ENCODE measurements at places on chromosomes 6 and 20.
A peak's percentile ranks its signal among the peaks of the same experiment; 100 is the strongest.

GRCh38 chr20:48747840-48748414 is 79.9 kb downstream of the PREX1 start:
- DNase-seq, result no peak

DNA sequence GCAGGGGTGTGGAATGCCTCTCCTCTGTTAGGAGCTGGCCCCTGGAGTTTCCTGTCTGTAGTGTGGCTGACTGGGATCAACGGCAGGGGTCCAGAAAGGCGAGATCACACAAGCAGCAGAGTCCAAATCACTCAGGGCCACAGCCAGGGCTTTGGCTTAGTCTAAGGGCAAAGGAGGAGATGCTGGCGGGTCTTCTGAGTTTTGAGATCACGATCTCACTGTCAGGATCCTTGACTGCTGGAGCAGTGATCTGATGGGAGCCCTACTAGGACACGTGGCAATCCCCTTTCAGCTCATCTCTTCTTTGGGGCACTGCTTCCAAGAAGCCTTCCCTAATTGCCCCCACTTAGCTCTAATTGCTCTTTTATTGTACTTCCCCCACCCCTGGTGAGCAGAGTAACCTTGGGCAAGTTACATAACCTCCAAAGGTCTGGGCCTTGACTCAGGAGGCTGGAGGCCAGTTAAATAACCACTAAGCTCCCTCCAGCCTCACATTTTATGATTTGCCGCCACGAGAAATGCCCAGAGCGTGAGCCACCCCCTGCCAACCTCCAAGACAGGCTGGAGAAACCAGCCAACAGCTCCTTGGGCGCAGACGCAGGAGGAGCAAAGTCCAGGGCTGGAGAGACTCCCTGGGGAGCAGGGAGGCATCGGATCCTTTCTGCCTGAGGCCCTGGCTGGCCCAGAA is 12.0 kb downstream of the KCNK5 start:
- no peak for DNase-seq

GRCh38 chr6:158910484-158911440 is 89.2 kb downstream of the RSPH3 start:
- DNase-seq, result peak; percentile 5

DNA sequence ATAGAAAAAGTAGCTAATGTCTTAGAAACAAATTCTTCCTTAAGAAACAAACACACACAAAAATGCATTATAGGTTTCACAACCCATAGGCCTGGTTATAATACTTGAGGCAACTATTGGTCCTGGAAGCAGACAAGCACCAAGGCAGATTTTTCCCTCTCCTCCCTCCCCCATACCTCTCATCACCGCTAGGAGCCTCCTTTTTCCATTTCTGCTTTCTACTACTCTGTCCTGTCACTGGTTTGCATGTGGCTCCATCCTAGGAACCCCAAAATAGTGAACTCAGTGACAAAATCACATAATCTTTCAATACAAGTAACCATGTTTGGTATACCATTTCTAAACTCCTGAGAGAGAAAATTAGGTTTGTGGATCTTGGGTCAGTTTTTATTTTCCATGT is 66.1 kb downstream of the HMGCLL1 start:
- DNase-seq, result no peak

DNA sequence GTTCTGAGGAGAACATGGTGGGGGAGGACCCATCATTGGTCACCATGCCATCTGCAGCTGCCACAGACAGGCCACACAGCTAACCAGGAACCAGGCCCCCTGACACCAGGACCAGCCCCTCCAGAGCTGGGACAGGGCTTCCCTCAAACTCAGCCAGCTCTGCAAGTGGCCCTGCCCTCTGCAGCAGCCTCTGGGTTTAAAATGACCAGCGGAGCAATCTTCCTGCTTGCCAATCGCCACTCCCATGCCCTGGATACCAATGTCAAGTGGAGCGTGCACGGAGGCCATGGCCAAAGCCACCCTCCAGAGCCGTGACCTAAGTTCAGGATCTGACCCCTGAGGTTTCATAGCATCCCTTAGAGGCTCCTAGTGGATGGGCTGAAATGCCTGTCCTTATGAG is 199.4 kb downstream of the SYNDIG1 start:
- no peak for DNase-seq

DNA sequence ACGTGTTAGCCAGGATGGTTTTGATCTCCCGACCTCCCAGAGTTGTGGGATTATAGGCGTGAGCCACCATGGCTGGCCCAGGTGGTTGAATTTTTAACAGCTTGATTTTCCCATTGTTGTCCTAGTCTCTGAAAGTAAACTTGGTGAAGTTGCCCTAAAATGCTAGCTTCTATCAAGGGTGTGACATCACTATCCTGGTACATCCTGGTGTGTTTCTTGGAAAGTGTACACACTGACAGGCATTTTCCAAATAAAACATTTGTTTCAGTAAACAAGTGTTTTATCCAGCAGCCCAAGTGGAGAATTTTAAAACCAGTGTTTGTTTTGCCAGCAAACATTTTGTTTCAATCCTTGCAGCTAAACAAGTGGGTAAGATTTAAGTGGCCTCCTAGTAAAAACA is 40.5 kb upstream of the RREB1 start:
- DNase-seq, result no peak

DNA sequence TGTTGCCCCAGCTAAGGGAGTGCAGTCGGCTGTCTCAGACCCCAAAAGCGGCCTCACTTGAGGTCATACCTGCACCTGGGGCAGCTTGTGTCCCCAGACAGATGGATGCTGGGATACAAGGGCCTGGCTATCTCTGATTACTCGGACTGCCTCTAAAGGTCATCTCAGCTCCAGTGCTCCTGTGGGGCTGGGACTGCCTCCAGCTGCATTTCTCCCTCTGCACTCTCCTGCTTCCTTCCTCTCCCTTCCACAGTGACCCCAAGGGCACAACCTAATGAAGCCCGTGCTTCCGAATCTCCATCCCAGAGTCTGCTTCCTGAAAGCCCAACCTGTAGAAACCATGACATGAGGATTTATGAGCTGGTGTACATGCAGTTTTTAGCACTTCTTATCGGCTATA is 22.8 kb upstream of the OCSTAMP start:
- no peak for DNase-seq

- no peak for DNase-seq
These were observed 51.5 kb upstream of the E2F3 start for GRCh38 chr6:20350215-20350614.

GRCh38 chr20:55172310-55173002 is 697.1 kb downstream of the DOK5 start:
- no peak for DNase-seq

- no peak for DNase-seq
These were observed 66.4 kb downstream of the STX11 start for GRCh38 chr6:144216668-144217218.

DNA sequence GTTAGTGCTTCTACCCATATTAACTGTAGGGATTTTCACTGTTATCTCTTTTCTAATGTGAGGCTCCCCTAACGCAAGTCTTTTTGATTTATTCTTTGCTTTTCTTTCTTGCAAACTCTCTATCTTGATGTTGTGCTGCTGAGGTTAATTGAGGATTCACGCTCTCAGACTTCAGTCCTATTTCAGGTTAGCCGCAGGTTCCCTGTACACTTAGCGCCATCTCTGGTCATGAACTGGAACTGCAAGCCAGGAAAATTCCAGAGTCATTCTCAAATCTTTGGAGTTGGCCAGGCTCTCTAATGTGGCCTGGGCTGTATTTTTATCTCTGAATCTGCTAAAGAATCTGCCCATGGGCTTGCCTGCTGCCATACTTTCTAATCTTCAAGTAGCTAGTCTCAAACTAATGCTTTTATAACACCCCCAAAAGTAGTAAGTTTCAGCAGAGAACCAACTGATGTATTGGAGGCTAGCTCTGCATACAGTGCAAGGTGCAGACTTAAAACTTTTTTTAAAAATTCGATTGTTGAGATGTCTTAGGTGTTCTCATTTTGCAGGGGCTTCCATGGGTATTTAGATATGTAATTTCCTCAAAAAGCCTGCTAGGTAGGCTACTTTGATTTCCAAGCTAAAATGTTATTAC is 91.1 kb upstream of the OPRM1 start:
- peak; percentile 16 for DNase-seq

DNA sequence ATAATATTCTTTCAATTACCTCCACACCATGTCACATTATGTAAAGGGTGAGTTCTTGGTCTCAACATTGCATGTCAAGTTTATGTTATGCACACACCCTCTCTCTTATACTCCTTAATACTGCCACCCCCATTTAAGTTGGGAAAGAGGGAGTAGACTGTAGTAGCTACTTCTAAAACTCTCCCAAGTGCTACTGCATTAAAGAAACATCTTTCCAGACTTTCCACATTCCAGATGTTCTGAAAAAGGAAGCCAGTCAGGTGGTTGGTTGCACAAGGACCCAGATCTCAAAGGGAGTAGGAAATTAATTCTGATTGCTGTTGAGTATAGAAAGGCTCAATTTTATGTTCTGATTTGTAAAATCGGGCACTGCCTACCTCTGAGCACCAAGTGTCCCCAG is 419.5 kb downstream of the CD83 start:
- DNase-seq, result no peak

DNA sequence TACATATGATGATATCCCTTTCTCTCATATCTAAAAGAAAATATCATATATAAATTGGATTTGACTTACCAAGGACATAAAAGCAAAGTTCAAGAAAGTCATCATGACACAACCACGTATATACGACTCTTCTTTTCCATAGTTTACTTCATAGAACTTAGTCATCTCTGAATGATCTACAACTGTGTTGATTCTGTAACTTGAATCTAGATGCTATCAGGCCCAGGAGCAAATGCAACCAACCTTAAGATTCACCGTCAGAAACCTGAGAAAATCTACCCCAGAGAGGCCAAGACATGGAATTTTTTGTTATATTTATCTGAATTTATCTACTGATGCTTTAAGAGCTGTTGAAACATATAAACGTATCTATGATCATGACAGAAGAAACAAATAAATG is 165.6 kb downstream of the PDE10A start:
- no peak for DNase-seq

DNA sequence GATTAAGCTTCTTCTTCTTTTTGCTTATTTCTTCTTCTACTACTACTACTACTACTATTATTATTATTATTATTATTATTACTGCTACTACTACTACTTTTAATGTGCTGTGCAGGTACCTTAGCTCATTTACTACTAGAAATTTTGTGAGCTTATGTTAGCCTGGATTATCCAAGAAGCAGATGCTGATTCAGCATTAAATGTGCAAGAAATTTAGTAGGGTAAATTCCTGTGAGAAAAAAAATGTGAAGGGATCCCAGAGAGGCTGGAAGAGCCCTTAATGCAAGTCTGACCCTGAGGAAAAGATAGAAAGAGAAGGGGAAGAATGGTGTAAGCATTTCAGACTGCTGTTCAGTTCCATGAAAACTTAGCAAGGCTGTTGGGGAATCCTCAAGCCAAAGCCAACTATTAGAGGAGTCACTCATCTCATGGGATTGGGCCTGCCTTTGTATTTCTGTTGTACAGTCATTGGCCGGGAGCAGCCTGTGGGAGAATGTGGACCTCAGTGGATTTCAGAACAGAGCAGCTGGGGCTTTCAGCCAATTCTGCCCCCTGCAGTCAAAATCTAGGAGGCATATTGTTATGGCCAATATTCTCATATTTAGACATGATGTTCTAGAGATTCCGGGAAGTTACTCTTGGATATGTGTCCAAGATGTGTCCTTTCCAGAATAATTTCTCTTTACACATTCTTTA is 37.2 kb upstream of the TSPYL1 start:
- no peak for DNase-seq

DNA sequence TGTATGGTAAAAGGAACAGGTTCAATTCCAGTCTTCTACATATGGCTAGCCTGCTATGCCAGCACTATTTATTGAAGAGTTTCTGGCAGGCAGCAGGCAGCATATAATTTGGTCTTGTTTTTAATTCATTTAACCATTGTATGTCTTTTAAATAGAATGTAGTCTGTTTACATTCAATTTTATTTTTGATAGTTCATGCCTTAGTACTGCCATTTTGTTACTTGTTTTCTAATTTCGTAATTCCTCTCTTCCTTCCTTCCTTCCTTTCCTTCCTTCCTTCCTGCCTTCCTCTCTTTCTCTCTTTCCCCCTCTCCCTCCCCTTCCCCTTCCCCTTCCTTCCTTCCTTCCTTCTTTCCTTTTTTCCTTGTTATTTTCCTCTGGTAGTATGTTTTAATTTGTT is 17.6 kb upstream of the OR2J2 start:
- DNase-seq, result no peak

DNA sequence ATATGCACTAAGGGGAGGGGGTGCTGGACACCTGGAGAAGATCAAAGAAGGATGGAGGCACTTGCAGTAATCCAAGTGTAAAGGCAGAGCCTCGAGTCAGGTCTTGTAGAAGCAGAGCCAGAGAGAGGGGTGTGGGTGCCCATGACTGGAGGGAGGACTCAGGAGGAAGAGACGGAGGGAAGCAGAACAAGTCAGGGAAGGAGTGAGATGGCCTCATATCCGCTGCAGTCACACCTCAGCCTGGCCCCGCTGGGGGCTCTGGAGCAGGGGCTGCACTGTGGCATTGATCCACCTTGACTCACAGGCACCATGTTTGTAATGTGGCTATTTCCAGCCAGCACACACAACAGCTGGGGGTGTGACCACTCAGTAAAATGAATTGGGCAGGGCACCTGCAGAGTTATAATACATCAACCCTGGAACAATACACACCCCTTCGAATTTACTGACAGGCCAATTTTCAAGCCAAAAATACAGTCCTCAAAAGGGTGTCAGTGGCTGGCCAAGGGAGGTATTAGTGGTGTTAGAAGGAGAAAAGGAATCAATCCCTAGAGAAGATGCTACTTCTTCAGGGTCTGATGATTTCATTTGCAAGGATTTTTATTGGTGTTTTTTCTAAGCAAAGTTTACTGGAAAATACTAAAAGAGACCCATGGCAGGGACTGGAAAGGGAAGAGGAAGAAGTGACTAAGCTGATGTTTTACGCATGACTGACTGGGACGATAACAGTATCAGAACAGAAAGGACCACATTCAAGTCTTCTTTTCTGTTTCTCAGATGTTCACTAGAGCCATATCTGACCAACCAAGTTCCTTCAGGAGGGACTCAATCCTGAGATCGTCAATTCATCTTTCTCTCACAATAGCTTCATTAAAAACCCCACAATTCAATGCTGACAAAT is 18.9 kb upstream of the NXT1 start:
- DNase-seq, result no peak

- no peak for DNase-seq
These were observed 55.2 kb downstream of the PTPN1 start for GRCh38 chr20:50565383-50565782.

DNA sequence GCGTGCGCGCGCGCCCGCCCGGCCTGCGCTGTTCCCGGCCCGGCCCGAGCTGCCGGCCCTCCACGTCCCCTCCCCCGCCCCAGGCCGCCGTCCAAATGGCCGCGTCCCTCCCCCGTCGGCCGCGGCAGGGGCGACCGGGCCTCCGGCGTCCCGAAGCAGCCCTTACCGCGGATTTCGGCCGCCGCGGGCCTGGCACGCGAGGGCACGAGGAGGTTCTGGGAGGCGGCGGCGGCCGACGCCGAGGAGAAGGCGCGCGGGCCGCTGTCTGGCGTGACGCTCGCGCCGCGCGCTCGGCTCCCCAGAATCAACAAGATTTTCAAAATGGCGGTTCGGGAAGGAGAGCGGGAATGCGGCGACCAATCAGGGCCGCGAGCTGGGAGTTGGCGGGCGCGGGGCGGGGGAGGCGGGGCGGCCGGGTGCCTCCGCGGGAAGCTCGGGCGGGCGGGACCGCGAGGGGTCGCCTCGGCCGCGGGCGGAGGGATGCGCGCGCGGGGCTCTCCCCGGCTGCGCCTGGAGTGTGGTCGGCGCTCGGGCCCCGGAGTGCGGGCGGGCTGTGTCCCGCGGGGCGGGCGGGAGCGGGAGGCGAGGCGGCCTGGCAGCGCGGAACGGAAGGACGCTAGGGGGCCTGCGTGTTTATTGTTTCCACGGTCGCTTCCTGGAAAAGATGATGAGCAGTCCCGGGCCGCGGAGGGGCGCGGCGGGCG is at the start of gene DEK:
Gene DEK, minus strand, starts transcription at position 312 of the 704 bp plus-strand sequence. CDS start 543 bp downstream, outside the sequence.
- peak; percentile 86 for DNase-seq

GRCh38 chr20:20273286-20273685 is 94.6 kb upstream of the INSM1 start:
- no peak for DNase-seq
